ENCODE measurements at places on chromosomes 12 and 14.

DNA sequence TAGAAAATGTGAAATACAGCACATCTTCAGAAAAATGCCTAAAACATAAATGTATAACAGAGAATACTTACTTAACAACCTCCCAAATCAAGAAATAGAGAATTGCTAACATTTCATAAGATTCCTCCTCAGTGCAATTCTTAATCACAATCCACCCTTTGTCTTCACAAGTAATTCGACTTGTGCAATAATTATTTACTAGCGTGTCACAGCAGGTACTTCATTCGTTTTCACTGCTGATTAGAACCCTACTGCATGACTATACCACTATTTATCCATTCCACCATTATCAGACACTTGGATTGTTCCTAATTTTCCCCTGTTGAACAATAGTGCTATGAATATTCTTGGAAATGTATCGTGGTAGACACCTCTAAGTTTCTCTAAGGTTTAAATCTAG lies 64.9 kb upstream of the BBS10 start:
- DNase-seq = no peak

DNA sequence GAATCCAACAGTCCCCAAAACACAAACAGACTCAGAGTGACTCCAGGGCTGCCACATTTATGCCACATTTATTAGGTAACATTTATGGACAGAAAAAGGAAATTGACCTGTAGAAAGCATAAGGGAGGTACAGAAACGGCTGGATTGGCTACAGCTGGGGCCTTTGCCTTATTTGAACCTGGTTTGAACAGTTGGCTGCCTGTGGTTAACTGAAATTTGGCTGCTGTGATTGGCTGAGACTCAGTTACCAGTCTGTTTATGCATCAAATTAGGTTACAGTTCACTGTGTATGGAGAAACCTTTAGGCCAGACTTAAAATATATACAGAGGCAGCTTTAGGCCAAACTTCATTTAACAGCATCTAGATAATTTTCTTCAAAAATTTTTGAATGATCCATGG lies 27.8 kb upstream of the PCNX1 start:
- no peak for DNase-seq

DNA sequence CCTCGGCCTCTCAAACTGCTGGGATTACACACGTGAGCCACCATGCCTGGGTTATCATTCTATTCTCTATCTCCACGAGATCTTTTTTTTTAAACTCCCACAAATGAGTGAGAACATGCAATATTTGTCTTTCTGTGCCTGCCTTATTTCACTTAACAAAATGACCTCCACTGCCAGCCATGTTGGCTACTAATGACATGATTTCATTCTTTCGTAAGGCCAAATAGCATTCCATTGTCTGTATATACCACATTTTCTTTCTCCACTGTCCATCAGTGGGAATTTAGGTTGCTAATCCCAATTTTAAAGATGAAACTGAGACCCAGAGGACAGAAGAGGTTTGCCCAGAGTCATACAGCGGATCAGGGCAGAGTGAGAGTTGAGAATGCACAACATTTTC lies 10.9 kb upstream of the TRPV4 start:
- no peak for DNase-seq

DNA sequence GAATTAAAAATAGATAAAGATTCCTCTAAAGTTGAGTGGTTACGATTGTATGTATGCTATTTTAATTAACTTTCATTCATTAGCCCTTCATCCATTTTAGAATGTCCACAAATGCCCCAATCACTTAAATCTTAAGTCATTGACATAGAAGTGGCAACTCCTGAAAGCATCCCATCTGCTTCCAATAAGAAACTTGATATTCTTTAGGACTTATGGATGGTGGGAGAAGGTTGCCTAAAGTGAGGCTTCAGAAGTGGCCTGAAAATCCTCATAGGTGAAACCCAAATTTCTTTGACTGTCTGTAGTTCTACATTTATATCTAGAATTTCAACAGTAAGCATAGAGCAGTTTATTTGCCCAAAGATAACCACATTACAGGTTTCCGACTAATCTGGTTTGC lies 161.7 kb upstream of the HMGA2 start:
- DNase-seq = no peak

DNA sequence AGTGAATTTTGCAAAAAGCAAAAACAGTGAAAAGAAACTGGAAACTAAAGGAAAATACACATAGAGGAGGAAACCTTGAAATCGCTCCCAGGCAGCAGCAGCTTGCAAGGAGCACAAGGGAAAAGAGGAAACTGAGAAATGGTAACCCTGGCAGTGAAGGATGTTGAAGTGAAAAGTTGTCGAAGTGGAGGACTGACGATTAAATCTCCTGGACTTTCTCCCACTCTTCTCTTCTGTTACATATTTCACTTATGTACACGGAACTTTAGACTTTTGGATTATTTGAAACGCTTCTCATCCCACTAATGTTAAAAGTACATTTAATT lies 388.8 kb upstream of the USP15 start:
- no peak for DNase-seq

DNA sequence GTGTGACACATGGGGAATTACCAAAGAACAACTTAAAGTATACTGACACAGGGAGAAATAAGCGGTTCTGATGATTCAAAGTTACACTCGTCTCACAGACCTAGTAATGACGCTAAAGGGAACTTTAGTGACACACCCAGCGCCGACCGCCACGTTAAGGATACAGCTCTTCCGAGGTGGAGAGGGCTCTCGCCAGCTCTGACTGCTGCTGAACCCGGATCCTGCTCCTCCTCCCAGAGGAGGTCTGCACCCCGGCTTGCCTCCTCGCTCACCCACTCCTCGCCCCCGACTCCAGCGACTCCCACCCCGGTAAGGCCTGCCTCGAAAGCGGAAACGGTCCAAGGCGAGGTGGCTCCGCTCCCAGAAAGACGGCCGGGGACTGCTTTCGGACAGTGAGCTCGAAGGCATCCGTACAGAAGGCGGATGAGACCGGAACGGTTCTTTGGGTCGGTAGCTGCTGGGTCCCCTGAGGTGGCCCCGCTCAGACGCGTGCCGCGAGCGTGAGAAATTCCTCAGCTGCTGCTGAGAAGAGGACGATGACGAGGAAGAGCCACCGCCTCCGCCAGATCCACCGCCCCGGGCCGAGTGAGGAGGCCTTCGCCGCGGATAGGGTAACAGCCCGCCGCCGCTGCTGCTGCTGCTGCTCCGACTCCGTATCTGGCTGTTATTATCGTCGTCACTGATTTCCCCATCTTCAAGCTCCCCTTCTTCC lies 643 bp downstream of the ZFC3H1 start:
- no peak for DNase-seq

GRCh38 chr12:69688021-69688420 lies 11.1 kb downstream of the BEST3 start:
- DNase-seq = no peak

GRCh38 chr14:103998027-103998426 lies 55.7 kb upstream of the RD3L start:
- no peak for DNase-seq

GRCh38 chr12:67705394-67706370 lies 57.1 kb downstream of the DYRK2 start:
- no peak for DNase-seq

DNA sequence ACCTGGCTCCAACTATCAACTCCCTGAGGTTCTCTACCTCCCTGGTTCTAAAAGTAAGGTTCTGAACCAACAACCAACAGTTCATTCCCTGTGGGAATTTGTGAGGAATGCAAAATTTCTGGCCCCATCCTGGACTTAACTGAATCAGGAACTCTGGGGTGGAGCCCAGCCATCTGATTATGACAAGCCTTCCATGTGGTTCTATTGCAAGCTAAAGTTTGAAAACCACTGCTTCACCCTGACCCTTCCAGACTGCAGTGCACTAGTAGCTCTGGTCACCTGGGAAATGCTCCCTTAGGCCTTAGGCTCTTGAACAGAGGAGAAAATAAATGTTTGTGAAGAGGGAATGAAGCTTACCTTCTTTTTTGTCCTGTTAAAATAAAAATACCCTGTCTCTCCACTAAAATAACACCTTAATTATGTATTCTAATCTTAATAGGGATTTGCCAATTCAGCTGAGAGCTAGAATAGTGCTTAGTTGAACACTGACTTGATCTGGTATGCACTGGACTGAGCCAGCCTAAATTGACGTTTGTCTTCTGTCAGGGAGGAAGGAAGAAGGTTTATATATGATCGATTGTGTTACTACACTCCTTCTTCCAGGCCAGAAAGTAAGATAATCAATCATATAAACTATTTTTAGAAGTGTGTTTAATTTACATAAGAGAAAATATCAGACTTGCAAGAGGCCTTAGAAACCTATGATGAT lies 39.1 kb upstream of the DDHD1 start:
- DNase-seq = no peak

DNA sequence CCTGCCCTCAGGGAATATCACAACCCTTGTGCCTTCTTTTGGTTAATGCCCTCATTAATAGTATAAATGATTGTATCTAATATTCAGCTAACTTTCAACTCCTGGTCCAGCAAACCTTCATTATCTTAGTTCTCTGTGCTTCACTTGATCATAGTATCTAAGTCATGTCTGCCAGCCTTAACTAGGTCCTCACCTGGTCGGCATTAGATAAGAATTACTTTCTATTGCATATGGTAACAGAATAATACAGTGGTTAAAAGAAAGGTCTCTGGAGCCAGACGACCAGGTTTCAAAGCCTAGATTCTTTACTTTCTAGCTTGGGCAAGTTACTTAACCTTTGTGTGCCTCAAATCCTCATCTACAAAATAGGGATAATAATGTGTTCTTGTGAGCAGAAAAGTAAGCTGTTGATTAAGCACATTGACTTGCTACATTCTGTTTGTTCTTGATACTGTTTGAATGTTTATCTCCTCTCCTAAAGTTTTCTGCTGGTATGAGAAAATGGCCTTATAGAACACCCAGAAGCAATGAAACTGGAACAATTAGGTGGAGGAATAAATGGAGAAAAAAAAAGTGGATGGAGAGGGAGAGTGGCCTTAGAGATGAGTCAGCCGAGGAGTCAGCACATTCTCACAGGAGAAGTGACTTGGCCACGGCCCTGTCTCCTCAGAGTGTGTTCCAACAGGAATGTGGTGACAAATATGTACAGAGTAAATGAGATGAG lies 176.1 kb downstream of the SLC25A21 start:
- no peak for DNase-seq
